ENCODE measurements at places on chromosomes 16 and 17.

DNA sequence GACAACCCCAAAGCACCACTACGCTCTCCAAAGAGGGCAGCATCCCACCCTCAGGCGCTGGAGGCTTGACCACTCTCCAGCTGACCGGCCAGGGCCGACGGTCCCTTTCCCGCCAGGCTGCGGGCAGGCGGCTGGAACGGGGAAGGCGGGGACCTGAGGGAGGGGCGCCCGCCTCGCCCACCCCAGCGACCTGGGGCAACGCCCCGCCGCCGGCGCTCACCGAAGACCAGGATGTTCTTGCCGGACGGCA lies 431 bp downstream of the DYNC1LI2 start:
- DNase-seq, result peak; percentile 66

GRCh38 chr17:2075336-2076086 lies 20.6 kb downstream of the HIC1 start:
- DNase-seq, result no peak

- no peak for DNase-seq
These were observed at the start of gene CD300LG for GRCh38 chr17:43846963-43847371. TSS of gene CD300LG (plus strand) at chr17:43847176. CDS start at chr17:43847217, 41 bp downstream.

GRCh38 chr16:55710466-55710865 lies 54.7 kb downstream of the SLC6A2 start:
- no peak for DNase-seq
